Neural progenitor cell (in vitro differentiated cells): ENCODE measurements at places on chromosomes 5 and 9. TPM values are rescaled to one million over a fixed set of nuclear protein-coding genes. Genes with fewer than 3 reads are reported as not detected.

The CDHR2 gene
- total RNA-seq = not detected in 2 replicates

GRCh38 chr9:84436386-84437109 is 96.0 kb upstream of the SLC28A3 start:
- no peak for DNase-seq

DNA sequence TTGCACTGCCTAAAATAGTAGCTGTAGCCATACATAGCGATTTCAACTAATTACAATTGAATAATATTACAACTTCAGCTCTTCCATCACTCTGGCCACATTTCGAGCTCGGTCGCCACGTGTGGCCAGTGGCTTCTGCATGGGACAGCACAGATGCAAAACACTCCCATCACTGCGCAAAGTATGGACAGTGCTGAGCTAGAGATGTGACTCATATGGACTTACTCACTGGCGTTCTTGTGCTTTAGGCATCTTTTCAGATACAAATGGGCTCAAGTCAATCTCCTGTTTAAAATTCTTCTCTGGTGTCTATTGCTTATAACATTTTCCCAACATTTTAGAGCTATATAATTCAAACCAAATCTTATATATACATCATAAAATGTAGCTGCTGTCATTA is 222.7 kb downstream of the ELAVL2 start:
- DNase-seq = no peak

DNA sequence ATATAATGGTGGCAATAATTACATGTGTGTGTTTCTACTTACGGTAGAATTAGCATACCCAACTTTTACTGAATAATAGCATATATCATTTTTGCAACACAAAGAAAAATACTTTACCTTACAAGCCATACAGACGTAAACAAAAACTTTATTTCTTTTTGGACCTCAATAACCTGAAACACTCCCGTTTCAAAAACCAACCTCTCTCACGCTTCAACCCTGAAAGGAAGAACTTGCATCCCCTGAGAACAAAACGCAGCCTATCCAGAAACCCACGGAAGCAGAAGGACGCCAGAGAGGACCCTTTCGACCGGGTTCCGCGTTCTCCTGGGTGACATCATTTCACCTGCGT is at the start of gene RNF38:
TSS of gene RNF38 (minus strand) at position 290 of the 352 bp plus-strand sequence. CDS start at position 129, 161 bp downstream.
- no peak for DNase-seq

The PDE8B gene
- 1.2 and 4.3 TPM in 2 replicates for total RNA-seq

GRCh38 chr5:93899026-93899600 is 157.7 kb upstream of the POU5F2 start:
- DNase-seq = peak; percentile 12

The FAXDC2 gene
- total RNA-seq = 7.3 and 9.2 TPM in 2 replicates

DNA sequence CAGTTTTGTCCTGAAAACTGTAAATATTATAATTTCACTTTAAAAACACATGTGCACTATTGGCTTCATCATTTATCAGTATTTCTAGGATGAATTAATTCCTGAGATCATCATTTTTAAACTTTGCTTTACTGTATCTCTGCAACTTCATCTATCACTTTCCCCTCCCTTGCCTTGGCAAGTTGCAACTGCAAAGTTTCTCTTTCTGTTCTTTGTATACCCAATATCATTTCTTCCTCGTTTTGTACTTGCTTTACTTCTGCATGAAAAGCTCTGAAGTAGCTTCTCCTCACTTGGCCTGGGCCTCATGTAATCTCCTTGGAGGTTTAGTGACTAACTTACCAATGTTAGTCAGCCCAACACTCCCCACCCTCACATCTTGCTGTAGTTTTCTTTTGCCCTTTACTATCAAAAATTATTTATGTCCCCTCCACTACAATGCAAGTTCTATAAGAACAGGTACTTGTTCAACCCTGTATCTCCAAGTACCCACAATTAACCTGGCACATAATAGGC is 12.8 kb downstream of the C5orf63 start:
- DNase-seq = no peak

DNA sequence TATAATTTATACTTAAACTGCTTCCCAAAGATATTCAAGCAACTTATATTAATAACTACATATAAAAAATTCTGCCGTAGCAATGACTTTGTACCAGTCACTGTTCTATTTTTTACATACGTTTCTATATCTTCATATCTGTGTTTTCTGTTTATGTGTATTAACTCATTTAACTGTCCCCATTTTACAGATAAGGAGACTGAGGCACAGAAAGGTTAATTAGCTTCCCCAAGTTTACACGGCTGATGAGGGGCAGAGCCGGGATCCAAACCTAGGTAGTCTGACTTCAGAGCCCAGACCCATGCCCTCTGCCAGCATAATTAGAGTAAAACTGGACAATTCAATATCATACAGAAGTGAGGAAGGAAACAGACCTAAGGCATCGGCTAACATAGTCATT is 259.7 kb upstream of the TUT7 start:
- DNase-seq = no peak

DNA sequence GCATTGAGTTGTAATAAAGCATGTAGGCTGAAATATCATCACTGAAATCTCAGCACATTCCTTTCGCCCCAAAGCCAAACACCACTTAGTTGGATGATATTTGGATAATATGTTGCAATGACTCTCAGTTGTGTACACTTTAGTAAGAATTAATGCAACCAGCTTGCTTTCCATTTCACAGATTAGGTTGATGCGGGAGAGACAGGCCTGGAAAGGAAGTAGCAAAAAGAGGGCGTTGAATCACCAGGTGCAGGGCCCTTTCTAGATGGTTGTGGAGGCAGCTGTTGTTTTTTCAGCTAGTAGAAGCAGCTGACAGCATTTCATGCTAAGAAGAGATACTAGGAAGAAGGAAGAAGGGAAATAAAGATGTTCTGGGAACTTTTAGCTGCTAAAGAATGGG is 30.9 kb downstream of the DMRT3 start:
- no peak for DNase-seq

The KCTD16 gene
- 1.1 and 1.6 TPM in 2 replicates for total RNA-seq

- peak; percentile 98 for DNase-seq
Observed at GRCh38 chr5:177133096-177133852, at the start of gene NSD1. Gene NSD1, plus strand, starts transcription at chr5:177133773. Its CDS starts 1,331 bp downstream, at chr5:177135104.

The ZBTB43 gene
- total RNA-seq = 9.3 and 10.0 TPM in 2 replicates

The TARS1 gene
- total RNA-seq = 73.6 and 123 TPM in 2 replicates

DNA sequence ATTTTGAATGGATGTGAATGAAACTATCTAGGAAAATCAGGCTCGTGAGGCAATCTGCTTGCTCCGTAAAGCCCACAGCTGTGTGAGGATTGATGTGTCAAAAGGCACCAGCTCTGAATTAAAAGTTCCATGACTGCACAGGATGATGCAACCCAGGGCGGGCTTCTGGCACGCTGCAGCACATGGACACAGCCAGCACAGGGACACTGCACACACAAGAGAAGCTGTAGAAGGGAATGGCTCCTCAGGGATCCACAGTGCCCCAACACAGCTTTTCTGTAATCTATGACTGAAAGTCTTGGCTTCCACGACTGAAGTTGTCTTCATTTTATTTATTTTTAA is 151.0 kb downstream of the GCNT1 start:
- no peak for DNase-seq

DNA sequence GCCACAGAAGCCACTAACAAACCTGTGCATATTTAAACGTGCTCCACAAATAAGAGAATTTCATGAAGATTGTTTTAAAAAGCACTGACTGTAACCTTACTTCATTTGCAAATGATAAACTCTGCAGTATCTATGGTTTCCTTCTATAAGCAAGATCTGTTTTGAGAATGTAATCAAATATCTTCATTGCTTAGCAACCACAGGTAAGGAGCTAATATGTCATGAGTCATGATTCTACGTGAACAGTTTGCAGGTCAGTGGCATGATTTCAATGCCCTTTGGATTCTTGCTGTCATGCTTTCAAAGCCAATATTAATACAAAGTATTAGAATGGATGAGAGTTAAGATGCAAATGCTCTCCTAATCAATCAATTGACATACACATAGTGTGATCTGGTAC is 325.0 kb downstream of the EDIL3 start:
- no peak for DNase-seq

DNA sequence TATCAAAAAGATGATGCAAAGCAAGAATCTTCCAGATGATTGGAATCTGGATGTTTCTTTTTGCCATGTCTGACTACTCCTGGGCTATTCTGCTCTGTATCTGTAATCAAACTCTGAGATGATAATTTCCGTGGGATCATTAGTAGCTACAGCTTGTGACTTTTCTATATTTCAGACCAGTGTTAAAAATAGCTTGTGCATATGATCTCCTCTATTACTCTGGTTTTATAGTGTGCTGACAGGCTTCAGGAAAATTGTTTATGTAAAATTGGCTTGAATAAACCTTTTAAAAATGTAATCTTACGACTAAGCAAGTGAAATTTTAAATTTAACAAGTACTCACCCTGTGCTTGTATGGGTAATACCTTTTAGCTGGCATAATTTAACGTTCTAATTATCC is 40.4 kb downstream of the NAA35 start:
- DNase-seq = no peak

The LHX6 gene
- total RNA-seq = 0.93 TPM in 1 of 2 replicates, not detected in the other

DNA sequence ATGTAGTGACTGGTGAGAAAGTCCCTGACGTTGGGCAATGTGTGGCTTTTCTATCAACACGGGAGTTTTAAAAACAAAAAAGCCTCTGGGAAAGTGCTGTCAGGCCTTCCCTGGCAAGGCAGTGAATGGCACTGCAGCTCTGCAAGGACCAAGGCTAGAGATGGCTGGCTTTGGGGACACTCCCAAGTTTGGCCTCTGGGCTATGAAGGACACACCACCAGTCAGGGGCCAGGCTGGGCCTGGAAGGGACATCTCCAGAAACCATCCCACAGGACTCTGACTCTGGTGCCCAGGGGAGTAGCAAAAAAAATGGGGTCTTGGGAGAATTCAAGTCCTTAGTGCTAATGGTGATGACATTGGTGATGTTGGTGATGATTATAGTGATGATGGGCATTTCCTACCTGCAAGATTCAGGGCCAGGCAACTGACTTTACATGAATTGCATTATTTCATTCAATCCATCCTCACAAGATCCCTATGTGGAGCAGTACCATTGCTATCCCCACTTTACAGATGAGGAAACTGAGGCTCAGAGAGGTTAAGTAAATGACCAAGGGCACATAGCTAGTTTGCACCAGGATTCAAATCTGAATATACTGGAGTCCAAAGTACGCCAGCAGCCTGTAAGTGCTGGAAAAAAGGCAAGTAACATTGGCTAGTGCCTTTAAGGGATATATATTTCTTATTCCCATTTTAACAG is 2.6 kb upstream of the PPARGC1B start:
- no peak for DNase-seq

- no peak for DNase-seq
Observed at GRCh38 chr9:88813638-88814209, 177.5 kb upstream of the S1PR3 start.

- no peak for DNase-seq
Observed at GRCh38 chr5:25439025-25439424, 794.2 kb upstream of the CDH10 start.

GRCh38 chr9:127598839-127599549 is 13.1 kb upstream of the STXBP1 start:
- peak; percentile 18 for DNase-seq

The GAS1 gene
- 68.1 and 104 TPM in 2 replicates for total RNA-seq

GRCh38 chr5:98513380-98513779 is 260.1 kb upstream of the RGMB start:
- peak; percentile 27 for DNase-seq

- no peak for DNase-seq
Observed at GRCh38 chr9:71363286-71363961, 242.0 kb upstream of the TRPM3 start.

The PCDHAC2 gene
- 1.9 and 2.5 TPM in 2 replicates for total RNA-seq

GRCh38 chr5:9972059-9972458 is 277.6 kb downstream of the ATPSCKMT start:
- DNase-seq = no peak

DNA sequence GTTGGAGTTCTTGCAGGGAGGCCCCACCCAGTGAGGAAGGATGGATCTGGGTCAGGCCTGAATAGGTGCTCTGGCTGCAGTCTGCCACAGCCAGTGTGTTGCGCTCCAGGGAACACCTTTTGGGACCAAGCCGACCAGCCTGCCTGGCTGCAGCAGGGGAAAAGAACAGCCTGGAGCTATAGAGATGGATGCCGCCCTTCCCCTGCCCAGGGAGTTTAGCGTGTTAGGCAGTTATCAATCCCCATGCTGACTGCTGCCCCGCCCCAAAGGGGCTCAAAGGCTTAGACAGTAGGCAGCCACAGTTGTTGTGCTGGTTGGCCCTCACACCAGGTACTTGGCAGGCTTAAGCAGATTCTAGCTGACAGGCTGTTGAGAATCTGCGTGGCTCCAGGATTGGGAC is 153.4 kb upstream of the ADAMTS19 start:
- no peak for DNase-seq

GRCh38 chr5:34525761-34526160 is 130.4 kb upstream of the RAI14 start:
- DNase-seq = no peak

GRCh38 chr5:134092875-134093274 is 21.6 kb upstream of the TCF7 start:
- DNase-seq = no peak

GRCh38 chr5:135493406-135494180 is 41.4 kb upstream of the TIFAB start:
- peak; percentile 54 for DNase-seq

DNA sequence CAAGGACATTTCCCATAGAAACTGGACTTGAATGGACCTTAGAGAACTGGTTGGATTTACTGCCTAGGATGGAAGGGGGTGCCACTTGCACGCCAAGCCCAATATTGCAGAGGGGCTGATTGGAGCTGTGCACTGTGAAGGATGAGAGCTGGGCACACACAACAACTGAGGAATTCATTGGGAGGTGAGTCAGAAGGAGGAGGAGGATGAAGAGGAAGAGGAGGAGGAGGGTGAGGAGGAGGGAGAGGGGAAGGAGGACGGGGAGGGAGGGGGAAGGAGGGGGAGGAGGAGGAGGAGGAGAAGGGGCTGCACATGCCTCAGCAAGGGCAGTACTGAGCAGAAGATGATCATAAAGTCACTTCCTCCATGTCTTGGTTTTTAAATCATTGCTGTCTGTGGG is 5.7 kb upstream of the ICE1 start:
- no peak for DNase-seq

GRCh38 chr5:181152406-181152805 is 5.0 kb downstream of the OR2V2 start:
- DNase-seq = no peak

- DNase-seq = no peak
Observed at GRCh38 chr9:134206311-134207300, 42.2 kb upstream of the RNU6ATAC start.

DNA sequence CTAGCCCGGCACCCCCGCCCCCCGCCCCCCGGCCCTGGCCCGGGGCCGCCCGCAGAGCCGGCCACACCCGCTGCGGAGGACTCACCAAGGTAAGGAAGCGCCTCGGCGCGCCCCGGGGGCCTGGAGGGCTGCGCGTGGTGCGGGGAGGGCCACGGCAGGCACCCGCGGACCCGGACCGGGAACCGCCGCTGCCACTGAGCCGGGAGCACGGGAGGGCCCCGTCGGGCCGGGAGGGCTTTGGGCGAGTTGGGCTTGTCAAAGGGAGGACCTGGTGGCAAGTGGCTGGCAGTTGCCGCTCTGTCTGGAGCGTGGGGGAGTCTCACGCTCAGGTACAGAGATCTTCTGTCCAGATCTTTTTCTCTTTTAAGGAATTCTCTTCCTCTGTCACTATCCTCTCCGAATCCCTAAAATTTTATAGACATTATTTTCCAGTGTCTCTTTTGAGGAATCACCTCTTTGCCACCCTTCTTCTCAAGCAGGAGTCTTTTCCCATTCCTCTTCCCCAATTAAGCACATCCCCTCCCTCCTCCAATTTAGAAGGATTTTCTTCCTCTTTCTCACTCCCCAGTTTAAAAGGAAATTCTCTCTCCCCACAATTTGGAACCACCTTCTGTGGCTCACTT is 11.3 kb upstream of the LHX2 start:
- DNase-seq = peak; percentile 55

- DNase-seq = peak; percentile 80
Observed at GRCh38 chr5:81749561-81750307, 1.2 kb downstream of the SSBP2 start.

GRCh38 chr5:164518067-164518740 is 1012.8 kb downstream of the MAT2B start:
- no peak for DNase-seq

The CDKN2A gene
- total RNA-seq = not detected in 2 replicates
